Activated naive CD4-positive, alpha-beta T cell (primary cell): ENCODE measurements at places on chromosomes 1 and 21.
A peak's percentile ranks its signal among the peaks of the same experiment; 100 is the strongest.

- no peak for DNase-seq
Measured at GRCh38 chr21:26115899-26116298, 54.7 kb downstream of the APP start.

DNA sequence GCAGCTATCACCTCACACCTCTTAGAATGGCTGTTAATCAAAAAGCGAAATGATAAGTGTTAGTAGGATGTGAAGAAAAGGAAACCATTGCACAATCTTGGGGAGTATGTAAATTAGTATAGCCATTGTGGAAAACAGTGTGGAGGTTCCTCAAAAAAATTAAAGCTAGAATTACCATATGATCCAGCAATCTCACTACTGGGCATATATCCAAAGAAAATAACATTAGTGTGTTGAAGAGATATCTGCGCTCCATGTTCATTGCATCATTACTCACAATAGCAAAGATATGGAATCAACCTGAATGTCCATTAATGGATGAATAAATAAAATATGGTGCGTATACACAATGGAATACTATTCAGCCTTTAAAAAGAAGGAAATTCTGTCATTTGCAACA, 68.9 kb downstream of the SNRPE start:
- no peak for DNase-seq

GRCh38 chr1:228512781-228513198, 25.6 kb downstream of the RNF187 start:
- no peak for DNase-seq

DNA sequence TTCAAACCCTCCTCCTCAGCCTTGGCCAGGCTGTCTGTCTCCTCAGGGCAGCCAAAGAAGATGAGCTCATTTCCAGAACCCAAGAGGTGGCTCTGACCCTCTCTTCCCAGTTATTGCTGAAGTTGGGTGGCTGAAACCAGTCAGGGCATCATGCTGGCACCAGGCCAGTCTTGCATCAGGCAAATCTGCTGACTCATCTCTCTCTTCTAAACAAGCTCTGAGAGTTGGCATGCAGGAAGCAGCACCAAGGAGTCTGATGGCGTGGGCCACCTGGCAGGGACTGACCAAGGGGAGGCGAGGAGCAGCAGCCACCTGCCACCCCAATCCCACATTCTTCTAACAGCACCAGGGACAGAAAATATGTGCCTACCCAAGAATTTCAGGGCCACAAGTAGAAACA, 104.8 kb upstream of the ATP1A1 start:
- DNase-seq: peak; percentile 7

GRCh38 chr1:204941421-204942338, 71.0 kb downstream of the NFASC start:
- DNase-seq: no peak

GRCh38 chr1:64986903-64987871, 20.8 kb upstream of the JAK1 start:
- no peak for DNase-seq

GRCh38 chr1:101250222-101250621, 13.4 kb downstream of the S1PR1 start:
- DNase-seq: no peak

DNA sequence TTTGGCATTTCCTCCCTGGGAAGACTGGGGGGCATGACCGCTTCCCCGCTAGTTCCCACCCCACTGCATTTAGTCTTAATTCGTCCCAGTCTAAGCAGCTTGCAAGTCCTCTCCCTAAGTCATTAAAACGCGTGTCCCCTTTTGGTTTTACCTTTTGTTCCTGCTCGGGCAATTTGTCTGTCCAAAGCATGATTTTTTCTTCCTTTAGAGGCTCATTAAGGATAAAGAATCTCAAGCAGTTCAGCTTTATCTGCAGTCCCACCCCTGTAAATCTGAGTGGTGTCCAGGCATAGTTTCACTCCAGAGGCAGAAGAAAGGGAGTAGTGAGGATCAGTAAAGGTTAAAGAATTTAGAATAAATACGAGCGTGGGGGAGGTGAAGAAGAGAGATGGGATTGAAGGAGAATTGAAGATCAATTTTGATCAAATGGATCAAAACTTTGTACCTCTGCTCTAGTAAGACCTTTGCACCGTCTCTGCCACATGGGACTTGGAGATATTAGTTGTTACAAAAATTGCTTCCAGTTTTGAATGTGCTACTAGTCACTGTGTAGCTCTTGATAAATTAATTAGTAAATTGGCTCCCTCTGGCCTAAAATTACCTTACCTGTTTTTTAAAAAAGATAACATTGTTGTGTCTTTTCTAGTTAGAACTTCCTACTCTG, 989 bp upstream of the ETV3 start:
- DNase-seq: no peak

- no peak for DNase-seq
Measured at GRCh38 chr1:196650403-196650802, 1.4 kb upstream of the CFH start.

DNA sequence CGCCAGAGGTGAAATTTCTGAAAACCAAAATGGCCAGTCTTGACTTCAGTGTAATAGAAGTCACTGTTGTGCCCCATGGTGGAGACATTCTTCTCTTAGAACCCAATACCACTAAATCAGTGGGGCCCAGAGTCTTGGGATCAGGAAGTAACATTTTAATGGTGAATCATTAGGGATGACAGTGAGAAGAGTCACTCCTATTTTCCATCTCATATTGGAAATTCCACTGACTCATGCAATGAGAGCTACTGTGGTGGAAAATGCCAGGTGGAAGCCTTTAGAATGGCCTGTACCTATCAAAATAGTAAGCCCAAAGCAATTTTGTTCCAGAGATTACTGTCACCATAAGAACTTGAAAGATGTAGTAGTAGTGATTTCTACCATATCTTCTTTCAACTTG, 20.6 kb upstream of the PPM1J start:
- DNase-seq: no peak

DNA sequence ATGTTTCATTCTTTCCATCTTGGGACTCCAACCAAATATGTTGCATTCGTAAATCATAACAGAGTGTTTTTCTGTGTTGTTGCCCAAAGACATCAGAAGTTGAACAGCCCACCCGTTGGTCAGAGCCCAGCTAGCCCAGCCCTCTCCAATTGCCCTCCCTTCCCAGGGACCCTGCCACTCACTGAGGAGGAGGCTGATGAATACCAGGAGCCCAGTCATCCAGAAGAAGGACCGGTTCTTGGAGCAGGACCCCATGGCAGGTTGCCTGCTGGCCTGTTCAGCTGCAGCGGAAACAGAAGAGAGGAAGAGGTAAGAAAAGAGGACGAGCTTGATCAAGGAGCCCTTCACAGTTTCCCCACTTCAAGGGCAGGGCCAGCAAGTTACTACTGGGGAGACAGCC, 172.2 kb upstream of the ETV3 start:
- no peak for DNase-seq

DNA sequence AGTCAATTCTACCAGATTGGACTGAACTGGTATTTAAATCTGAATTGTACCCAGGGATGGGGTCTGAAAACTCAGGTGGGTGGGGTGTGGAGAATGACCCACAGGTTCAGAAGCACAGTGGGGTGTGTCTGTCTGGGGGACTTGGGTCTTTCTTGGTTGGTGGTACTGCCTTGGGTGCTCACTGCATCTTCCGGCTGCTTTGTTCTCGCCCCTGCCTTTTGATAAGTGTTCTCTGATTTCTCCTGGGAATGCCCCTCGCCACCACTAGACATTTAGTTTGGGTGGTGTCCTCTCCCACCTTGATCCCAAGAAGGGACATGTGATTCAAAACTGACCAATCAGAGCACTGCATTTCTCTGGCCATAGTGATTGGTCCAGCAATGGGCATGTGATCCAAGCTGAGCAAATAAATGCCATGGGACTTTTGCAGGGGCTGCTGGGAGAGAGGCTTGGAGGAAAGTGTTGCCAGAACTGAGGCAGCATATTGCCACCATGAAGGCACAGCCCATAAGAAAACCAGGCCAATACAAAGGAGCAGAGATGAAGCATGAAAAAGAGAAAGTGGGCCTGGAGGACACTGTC, 270.5 kb downstream of the NPHP4 start:
- DNase-seq: no peak

DNA sequence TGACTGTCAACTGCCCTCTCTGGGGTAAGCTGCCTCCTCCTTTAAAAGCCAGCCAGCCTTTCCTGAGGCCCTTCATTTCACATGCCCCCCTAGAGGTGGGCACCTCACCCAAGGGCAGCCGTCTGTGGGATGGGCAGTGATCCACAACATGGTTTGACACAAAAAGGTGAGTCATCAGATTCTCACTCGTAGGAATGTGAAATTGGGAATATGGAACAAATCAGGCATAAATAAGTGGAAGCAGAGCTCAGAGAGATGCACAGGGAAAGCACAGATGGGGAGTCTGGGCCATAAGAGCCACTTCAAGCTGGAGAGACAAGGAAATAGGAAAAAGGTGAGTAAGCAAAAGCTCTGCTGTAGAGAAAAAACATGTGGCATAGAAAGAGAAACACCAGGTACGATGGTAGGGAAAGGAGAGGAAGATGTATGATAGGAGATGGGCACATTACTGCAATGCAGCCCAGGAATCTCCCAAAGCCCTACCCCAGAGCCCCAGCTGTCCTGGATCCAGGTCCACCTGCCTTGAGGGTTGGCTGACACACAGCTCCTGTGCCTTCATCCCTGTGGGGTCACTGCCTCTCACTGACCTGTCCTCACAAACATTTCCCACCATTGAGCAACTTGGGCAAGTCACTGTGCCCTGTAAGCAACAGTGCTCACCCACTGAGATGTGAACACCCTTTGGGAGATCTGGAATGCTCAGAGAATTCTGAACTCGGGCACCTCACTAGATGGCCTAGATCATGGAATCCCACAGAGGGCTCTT, 86.6 kb downstream of the ASTN1 start:
- no peak for DNase-seq

DNA sequence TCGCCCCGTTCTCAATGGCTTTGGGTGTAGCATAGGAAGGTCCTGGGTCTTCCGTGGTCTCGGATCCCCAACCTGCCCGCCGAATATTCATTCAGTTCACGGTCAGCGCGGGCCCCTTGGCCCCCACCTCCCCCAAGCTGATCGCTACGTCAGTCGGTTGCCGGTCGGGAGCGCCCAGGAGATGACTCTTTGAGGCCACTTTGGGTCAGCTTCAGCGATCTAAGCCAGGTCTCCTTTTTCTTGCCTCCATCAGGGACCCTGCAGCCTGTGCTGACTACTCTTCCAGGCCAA, 12.8 kb downstream of the HLX start:
- no peak for DNase-seq

- DNase-seq: no peak
Measured at GRCh38 chr21:27423038-27423437, 456.1 kb upstream of the ADAMTS5 start.

- DNase-seq: no peak
Measured at GRCh38 chr1:84008631-84009030, 9.7 kb upstream of the TTLL7 start.

DNA sequence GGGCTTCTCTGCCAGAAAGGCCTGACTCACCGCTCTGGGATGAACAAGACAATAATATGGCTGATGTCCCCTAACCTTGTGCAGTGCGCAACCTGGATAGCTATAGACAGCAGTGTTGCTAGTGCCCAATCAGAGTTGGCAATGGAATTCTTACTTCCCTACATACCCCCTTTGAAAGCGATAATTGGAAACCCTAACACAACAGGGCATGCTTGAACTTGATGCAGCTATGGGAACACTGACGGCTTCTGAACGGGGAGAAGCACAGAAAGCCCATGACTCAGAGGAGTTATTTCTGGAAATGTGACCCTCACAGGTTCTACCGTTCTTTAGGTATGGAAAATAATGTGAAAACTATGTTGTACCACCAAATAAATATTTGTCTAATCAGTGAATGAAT, 200.6 kb downstream of the TRABD2B start:
- no peak for DNase-seq

DNA sequence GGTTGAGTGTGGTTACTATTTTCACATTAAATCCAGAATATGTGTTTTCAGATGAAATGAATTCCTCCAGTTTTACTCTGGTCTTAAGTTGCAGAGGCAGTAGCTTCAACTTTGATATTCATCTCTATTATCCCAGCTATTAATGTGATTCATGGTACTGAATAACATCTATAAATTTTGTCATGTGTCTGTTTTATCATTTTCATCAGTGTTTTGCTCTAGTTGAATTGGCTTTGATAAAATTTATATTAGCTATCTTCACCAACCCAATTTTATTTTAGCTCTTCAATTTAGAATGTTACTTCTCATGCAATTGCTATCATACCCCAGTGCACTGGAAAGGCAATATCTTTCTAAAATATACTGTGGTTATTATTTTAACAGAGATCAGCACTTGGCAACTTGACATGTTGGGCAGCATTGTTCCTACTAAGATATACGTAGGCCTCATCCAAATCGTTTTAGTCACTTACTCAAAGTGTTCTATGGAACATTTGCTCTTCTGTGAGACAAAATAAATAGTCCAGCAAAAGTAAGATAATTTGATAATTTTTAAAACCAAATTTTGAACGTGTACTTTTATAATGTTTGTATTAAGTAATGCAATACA, 184.3 kb downstream of the NCAM2 start:
- DNase-seq: no peak

DNA sequence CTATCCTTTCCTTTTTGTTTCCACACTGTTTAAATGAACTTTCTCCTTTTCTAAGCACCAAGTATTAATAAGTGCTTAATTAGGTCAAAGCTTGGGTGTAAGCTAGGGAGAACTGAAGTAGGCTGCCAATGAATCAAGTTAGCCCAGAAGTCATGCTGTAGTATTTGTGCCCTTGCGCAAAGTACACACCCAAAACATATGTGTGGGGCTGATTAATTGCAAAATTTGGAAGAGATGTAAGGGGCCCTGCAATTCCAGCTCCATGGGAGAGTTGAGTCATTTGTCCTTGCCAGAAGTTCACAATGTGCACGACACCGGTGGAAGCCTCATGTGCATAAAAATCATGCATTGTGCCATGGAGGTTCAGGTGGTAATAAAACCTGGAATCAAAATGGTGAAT, 18.6 kb upstream of the NTNG1 start:
- DNase-seq: no peak

- DNase-seq: no peak
Measured at GRCh38 chr1:184532199-184532598, 145.4 kb downstream of the C1orf21 start.

- no peak for DNase-seq
Measured at GRCh38 chr1:151596166-151596953, 15.5 kb upstream of the SNX27 start.
